ENCODE measurements at places on chromosomes 16 and 17. TPM values are rescaled to one million over a fixed set of nuclear protein-coding genes. Genes with fewer than 3 reads are reported as not detected.
A peak's percentile ranks its signal among the peaks of the same experiment; 100 is the strongest.

IQCK gene
- total RNA-seq: 15.5 TPM

ACAP1 gene
- 2.7 TPM for total RNA-seq

TMED6 gene
- 0.36 TPM for total RNA-seq

TEKT5 gene
- total RNA-seq: not detected

SLC52A1 gene
- total RNA-seq: 0.54 TPM

PLLP gene
- total RNA-seq: 0.72 TPM

ZNF624 gene
- total RNA-seq: 3.9 TPM

KRT17 gene
- total RNA-seq: 1.9 TPM

ZNF23 gene
- 5.2 TPM for total RNA-seq

MMD gene
- total RNA-seq: 26.9 TPM

ATP5PD gene
- total RNA-seq: 413 TPM

TMEM114 gene
- total RNA-seq: not detected

GOT2 gene
- 64.0 TPM for total RNA-seq

MILR1 gene
- not detected for total RNA-seq

ACSF2 gene
- total RNA-seq: 17.2 TPM

KRTAP2-2 gene
- not detected for total RNA-seq

CDH13 gene
- not detected for total RNA-seq

CSH2 gene
- total RNA-seq: not detected

GRCh38 chr16:82767808-82768207 lies 141.0 kb downstream of the CDH13 start:
- no peak for DNase-seq

- no peak for DNase-seq
These were observed 299.3 kb upstream of the SOX9 start for GRCh38 chr17:71821511-71821910.

- no peak for DNase-seq
These were observed 1.2 kb upstream of the TLCD3B start for GRCh38 chr16:30032083-30032819.

DNA sequence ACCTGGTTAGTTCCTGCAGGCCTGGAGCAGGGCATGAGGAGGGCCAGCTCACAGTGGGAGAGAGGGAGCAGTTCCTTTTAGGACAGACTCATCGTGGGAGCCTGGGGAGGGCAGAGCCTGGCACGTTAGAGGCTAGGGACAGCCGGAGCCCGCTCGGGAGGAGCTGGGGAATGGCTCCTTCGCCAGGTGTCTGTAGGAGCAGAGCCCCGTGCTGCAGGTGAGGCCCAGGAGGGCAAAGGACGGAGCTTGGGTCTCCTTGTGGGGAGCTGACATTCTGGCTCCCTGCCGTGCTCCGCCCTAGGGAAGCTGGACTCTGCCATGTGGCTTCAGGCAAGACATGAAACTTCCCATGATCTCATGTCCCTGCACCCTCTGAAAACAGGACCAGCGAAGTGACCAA lies 18.7 kb upstream of the MTSS2 start:
- no peak for DNase-seq

GRCh38 chr16:77353587-77354263 lies 81.1 kb downstream of the ADAMTS18 start:
- DNase-seq: peak; percentile 55

DNA sequence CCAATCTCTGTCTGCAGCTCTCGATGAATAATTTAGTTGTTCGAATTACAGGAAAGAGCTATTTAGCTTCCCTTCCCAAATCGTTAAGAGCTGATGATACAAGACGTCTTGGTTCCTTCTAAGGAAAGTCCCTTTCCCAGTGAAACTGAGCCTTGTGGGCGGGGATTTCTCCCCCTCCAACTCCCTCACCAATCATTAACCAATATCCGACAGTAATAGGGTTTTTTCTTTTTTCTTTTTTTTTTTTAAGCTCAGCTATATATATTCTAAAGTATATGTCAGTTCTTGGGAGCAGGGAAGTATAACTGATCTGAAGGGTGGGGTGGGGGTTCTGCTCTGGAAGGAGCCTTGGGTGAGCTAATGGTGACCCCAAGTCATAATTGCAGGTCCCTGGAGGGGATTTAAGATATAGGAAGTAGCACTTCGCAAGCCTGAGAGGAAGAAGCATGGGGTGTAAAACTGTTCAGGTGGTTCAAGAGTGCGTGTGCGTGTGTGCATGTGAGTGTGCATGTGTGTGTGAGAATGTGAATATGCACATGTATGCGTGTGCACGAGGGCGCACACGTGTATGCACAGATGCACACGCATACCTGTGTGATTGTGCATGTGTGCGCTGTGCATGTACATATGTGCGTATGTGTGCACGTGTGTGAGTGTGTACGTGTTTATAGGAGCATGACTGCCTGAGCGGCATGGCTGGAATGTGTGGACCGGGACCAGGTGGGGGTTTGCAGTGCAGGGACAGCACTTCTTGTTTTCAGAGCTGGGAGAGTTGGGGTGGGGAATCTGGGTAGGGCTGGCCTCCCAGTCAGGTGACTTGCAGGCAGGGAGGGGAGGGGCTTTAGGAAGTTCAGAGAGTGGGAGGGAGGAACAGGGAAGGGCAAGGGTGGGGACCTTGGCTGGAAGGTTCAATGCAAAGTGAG lies 42.7 kb downstream of the SOCS3 start:
- no peak for DNase-seq

DNA sequence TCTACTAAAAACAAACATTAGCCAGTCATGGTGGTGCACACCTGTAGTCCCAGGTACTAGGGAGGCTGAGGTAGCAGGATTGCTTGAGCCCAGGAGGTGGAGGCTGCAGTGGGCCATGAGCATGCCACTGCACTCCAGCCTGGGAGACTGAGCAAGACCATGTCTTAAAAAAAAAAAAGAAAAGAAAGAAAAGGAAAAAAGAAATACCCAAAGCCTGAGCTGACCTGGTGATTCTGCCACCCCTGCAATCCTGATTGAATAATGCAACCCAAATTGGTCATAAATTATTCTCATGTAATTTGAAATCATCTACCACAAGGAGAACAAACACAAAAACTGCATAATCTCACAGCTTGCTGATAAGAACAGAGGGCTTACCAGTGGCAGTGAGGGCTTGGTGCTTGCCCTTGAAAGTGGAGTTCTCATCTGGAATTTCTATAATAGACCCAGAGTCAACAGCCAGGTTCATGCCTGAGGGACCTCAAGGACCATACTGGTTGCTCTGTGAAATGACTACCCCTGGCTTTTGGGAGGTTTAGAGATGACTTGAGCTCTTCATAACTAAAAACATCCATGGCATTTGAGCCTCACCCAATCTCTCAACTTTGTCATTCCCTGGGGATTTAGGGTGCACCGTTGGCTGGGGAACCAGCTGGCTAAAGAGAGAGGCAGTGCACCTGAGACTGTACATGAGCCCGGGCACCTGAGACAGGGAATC lies 35.4 kb upstream of the TMC5 start:
- DNase-seq: no peak

DNA sequence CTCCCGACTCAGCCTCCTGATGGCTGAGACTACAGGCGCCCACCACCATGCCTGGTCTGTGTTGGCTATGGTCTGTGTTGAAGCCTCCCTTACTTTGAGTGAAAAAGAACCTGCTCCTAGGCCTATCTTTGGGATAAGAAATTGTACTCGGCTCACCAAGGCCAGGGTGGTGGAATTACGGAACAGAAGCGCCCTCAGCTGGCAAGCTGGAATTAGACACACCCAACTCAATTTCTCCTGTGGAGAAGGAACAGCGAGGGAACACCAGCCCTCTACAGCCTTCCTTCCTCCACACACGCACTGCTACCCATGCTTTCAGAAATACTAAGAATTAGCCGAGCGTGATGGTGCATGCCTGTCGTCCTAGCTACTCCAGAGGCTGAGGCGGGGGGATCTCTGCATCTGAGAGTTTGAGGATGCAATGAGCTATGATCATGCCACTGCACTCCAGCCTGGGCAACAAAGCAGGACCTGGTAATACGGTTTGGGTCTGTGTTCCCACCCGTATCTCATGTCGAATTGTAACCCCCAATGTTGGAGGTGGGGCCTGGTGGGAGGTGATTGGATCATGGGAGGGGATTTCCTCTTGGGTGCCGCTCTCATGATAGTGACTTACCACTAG lies 40.1 kb upstream of the RBBP6 start:
- DNase-seq: no peak

- peak; percentile 53 for DNase-seq
These were observed 23.8 kb downstream of the SNX11 start for GRCh38 chr17:48131216-48131824.

- no peak for DNase-seq
These were observed 8.1 kb downstream of the NFATC2IP start for GRCh38 chr16:28958836-28959235.

DNA sequence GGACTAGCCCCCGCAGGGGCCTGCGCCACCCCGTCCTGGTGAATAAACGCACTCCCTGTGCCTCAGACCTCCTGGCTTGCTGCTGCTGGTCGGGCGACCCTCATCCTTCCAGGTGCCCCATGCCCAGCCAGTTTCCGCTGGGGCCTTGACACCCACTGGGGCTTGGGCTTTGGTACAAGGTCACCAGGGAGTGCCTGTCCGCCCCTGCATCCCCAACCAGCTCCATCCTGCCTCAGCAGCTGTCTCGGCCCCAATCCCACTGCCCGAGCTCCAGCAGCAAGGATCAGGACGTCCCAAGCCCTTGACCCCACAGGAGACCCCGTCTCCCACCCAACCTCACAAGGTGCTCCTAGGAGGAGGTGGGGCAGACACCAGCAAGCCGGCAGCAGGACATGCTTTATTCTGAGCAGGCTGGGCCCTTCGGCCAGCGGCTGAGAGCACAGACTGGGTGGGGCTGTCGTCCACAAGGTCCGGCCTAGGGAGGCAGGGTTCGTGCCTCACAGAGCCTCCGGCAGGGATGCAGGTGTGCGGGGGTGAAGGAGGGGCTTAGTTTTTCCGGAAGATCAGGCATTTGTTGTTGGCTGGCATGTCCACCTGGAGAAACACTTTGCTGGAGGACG lies 1.9 kb downstream of the METTL26 start:
- DNase-seq: no peak

GRCh38 chr17:1649844-1650501 lies at the start of gene RILP:
RILP (minus strand) TSS chr17:1649866; CDS start chr17:1649804, 62 bp downstream.
- DNase-seq: no peak

GRCh38 chr16:19505600-19506303 lies 16.1 kb downstream of the GDE1 start:
- no peak for DNase-seq

- no peak for DNase-seq
These were observed 275.0 kb upstream of the DYNLRB2 start for GRCh38 chr16:80265624-80266306.

GRCh38 chr17:17568772-17569195 lies 22.7 kb downstream of the PEMT start:
- no peak for DNase-seq

- no peak for DNase-seq
These were observed 25.6 kb downstream of the ABCC3 start for GRCh38 chr17:50660042-50660886.

DNA sequence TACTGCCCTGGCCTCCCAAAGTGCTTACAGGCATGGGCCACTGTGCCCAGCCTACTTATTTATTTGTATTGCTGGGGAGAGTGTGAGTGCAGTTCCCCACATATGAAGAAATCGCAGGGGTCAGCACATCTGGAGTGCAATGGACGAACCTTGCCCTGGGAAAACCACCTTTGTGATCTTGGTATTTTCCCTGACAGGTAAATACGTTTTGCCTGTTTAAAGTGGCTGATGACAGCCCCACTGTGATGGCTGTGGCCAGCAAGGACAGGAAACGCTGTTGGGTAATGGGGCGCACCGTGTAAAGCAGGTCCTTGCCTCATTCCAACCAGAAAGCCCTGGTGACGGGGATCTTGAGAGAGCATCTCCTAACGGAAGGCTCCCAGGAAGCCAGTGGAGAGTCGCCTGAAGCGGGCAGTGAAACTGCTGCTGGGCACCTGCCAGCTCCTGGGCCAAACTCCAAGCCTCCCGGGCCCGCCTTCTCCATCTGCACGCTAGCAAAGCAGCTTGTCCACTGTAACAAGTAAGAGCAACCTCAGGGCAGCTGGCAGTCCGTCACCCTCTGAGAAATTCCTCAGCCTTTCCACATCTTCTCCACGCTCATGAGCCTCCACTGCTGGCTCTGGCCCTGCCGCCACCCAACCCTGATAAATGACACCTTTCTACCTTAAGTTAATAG lies 17.5 kb downstream of the EMC8 start:
- DNase-seq: no peak

DNA sequence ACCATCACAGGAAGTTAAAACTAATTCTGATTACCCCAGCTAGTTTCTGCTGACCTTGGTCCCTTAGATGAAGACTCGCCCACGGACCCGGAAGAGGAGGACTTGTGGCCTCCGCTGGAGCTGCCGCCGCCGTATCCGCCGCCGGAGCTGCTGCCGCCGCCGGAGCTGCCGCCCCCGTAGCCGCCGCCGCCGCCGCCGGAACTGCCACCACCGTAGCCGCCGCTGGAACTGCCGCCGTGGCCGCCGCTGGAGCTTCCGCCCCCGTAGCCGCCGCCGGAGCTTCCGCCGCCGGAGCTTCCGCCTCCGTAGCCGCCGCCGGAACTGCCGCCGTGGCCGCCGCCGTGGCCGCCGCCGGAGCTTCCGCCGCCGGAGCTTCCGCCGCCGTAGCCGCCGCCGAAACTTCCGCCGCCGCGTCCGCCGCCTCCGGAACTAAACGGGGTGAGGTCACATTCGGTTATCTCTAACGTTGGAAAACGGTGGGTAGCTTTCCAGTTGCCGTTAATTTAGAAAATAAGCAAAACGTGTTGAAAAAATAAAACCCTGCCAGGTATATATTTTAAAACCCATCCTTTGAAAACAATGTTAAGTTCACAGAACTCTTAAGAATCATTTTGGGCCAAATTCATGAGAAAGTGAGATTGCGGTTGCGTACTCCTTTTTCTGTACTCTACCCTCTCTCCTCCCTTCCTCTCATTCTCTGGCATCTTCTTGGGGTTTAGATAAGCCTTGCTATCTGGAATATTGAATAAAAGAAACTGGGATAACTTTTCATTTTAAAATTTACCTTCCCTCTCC lies 3.5 kb downstream of the KRT10 start:
- DNase-seq: no peak

GRCh38 chr17:78132767-78133178 lies 2.2 kb downstream of the TMC8 start:
- no peak for DNase-seq

DNA sequence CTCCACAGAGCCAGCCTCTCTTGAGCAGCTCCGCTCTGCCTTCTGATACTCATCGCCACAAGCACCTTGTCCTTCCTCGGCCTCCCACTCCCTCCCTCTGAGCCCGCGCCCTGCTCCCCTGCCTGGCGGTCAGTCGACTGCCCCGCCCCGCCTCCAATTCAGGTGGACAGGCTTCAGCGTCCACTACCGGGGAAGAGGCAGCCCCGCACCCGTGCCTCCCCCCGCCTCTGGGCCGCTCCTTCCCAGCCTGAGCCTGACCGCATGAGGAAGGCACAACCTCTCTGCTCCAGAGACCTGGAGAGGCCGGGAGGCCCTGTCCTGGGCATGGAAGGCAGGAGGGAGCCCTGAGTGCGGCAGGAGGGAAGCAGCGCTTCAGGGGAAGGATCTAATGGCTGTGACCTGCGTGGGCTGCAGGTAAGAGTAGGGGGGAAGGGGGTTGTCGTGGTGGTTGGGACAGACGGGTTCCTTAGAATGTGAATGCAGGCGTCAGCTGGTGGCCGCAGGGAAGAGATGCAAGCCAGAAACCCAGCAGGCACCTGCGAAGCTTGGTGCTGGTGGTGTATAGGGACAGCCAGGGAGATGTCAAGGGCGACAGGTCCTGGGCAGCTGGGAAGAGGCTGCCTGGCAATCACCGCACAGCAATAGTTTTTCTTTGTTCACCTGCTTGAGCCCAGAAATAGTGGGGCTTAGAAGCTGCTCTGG lies 3.0 kb upstream of the SLC6A4 start:
- DNase-seq: no peak

- DNase-seq: peak; percentile 87
These were observed 31.3 kb downstream of the ZCCHC14 start for GRCh38 chr16:87461466-87461991.
